ENCODE measurements at places on chromosomes 11 and 22.
A peak's percentile ranks its signal among the peaks of the same experiment; 100 is the strongest.

- DNase-seq = no peak
These were observed 55.9 kb upstream of the CCDC188 start for GRCh38 chr22:20206709-20207215.

DNA sequence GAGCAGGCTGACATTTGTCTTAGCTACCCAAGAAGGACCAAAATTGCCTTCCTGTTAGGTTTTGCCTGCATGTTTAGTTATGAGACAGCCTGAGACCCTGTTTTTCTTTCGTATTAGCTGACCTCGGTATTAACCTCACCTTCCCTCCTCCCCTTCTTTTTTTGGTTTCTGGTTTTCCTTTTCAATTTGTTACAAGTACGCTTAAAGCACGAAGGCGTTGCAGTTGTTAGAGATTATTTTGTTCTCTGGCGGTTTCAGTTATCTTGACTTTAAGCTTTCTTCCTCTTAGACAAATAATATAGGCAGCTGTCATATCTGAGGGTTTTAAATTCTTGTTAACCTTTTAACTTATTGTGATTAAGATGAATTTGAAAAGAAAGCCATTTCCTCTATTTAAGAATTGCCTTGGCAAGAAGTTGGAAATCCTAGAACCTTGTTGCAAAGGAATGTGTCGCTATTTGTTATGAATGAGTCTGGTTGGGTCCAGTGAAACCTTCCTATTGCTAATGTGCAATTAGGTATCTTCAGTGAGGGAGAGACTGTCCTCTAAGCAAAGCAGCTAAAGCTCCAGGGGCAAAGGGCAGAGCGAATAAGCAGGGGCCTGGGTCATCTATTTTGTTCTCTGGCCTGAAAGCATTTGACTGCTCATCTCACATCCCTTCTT, 45.7 kb downstream of the PACS1 start:
- DNase-seq = no peak

- no peak for DNase-seq
These were observed 593.5 kb upstream of the FAT3 start for GRCh38 chr11:91630916-91631673.

DNA sequence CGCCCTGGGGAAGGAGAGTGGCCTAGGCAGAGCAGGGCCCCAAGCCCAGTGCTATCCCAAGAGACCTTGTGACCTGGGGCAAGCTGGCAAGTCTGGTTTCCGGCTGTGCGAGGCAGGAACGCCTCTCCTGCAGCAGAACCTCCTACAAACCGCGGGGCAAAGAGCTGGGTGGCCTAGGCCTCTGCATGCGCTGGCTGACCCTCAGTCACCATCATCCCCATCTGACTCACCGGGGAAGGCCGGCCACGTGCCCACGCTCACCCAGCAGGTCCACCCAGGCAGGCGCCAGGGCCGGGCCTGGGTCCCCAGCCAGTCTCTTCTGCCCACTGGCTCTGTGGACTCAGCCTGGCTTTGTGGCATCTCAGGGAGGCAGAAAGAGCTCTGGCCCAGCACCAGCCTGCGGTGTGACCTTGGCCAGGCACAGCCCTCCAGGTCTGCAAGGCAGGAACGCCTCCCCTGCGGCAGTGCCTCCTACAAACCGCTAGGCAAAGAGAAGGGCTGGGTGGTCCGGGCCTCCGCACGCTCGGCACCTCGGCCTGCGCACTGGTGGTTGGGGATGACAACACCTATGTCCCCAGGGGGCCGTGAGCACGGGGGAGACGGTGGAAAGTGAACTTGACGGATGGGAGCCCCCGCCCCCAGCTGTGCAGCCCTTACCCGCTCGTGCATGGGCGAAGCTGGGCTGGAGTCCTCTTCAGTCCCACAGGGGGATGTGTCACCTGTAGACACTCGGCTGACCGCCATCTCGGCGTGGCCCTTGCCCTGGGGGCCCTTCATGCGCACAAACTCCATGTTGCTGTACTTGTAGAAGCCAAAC, 38.2 kb downstream of the KIAA0930 start:
- DNase-seq = no peak

GRCh38 chr11:61757213-61757862, 4.9 kb downstream of the MYRF start:
- no peak for DNase-seq

- no peak for DNase-seq
These were observed 17.6 kb upstream of the MOB2 start for GRCh38 chr11:1504138-1504537.

- DNase-seq = no peak
These were observed 361.3 kb downstream of the GRM5 start for GRCh38 chr11:88704485-88704884.

DNA sequence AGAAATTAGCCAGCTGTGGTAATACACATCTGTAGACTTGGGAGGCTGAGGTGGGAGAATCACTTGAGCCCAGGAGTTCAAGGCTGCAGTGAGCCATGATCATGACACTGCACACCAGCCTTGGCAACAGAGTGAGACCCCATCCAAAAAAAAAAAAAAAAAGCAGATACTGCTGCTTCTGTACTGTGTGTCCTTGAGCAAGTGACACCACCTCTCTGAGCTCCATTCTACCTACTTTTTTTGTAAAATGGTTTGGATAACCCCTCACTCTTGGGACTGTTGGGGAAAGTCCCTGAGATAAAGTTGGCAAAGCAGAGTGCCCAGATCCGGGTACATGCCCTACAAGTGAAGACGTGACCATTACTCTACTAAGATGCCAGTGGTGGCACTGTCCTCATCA, 2.7 kb downstream of the SEC14L3 start:
- DNase-seq = no peak

DNA sequence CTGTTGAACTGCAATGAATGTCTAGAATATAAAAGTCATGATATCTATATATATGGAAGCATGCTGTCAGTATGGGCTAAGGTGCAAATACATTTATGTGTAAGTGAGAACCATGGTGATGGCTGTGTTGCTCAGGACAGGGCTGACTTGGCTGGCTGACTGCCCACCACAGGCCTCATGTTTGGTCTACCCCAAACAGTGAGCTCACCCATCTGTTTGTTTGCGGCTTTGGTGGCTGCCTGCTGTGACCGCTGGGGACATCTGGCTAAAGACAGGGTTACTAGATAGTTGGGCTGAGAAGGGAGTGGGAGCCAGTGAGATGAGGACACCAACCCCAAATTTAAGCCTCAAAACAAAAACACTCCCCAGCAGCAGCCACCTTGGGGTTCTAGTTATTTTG, 6.3 kb downstream of the CD44 start:
- DNase-seq = peak; percentile 97

DNA sequence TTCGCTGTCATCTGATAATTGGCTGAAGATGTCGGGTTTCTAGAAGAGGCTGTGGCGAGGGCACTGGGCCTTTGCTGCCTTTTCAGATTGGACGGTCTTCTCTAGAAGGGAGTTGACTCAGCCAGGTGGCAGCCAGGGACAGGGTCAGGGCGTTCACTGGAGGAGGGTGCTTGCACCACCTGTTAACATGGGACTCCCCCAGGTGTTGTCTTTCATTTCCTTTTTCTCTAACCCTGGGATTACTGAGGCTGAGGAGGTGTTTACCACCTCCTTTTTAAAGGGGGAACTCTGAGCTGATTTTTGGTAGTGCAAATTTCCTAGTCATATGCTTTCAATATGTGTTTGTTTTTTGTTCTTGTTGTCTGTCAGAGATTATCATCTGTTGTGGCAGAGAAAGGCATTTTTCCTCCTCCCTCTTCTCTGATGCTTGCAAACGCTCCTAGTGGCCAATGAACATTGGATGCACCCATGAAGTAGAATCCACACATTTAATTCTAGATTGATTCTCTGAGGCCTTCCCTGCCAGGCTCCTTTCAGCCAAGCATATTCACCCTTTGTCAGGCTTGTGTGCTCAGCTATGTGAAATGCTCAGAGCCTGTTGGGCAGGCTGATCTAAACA, 54.1 kb downstream of the LDLRAD3 start:
- no peak for DNase-seq

GRCh38 chr22:22074634-22075381, 92.2 kb upstream of the TOP3B start:
- no peak for DNase-seq

GRCh38 chr11:120337355-120338106, 1.3 kb downstream of the ARHGEF12 start:
- peak; percentile 11 for DNase-seq

- DNase-seq = peak; percentile 86
These were observed 34.2 kb upstream of the PLET1 start for GRCh38 chr11:112294688-112295340.

DNA sequence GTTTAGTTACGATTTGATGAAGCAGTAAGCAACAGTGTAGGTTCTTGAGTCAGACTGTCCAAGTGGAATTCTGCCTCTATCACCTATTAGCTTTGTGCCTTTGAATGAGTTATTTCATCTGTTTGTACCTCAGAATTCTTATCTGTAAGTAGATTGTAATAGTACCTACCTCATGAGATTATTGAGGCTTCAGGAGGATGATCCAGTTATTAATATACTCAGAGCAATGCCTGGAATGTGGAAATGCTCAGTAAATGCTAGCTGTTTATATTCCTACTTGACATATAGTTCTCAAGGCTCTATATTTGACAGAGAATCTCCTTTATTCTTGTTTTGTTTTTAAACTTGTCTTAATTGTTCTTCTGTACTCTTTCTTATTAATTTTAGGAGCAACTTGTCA, 70.1 kb downstream of the SFI1 start:
- no peak for DNase-seq

GRCh38 chr22:38412435-38413084, 42.4 kb downstream of the KCNJ4 start:
- no peak for DNase-seq

- DNase-seq = no peak
These were observed 64.2 kb downstream of the SWAP70 start for GRCh38 chr11:9728058-9728457.

DNA sequence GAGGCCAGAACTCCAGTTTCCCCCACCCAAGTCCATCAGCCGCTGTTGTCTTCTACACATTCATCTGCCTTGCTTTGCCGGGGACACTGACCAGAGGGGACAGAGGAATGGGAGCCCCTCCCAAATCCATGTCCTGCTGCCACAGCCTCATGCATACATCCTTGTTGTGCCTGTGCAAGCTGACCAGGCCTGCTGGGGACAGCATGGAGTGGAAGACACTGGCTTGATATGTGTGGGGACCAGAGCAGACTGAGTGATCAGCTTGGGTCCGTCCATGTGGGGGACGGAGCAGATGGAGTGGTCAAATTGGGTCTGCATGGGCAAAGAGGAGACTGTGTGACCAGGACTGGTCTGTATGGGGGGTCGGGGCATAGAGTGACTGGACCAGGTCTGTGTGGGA, 43.8 kb downstream of the KCNC1 start:
- no peak for DNase-seq

- peak; percentile 63 for DNase-seq
These were observed 13.3 kb upstream of the NRIP3 start for GRCh38 chr11:9016916-9017642.

DNA sequence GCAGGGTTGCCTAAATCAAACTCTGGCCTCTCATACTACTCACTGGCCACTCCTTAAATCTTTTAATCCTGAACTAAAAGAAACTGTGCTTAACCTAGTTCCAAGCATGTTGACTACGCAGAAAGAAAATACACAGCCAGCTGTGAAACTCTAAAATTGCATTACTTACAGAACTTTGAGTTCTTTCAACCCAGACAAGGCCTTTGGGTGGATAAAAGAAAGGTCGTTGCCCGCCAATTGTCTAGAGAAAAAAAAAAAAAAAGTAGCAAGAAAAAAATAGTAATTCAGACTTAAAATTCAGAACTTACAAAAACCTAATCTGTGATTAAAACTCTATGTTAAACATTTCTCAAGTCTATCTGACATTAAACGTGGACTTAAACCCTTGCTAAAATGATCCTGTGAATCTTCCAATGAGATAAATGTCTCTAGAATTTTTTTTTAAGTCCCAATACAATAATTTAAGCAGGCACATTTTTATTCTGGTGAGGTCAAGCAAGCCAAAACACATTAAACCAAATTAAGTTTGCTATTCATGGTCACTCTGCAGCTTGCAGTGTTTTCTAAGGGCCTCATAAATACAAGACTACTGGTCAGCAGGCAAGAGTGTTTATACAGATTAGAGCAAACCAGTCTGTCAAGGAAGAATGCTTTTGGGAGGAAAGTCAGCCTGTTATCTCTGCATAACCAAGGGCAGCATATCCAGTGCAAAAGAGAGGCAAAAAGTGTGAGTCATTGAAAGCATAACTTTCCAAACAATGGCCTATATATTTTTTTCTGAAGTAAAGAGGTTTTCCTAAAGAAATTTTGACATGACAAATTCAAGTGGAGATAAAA, 29.5 kb upstream of the CCDC34 start:
- no peak for DNase-seq

GRCh38 chr11:20022363-20023081, 137.8 kb downstream of the DBX1 start:
- DNase-seq = no peak

- DNase-seq = peak; percentile 56
These were observed 22.8 kb upstream of the TP53AIP1 start for GRCh38 chr11:128965485-128965884.

DNA sequence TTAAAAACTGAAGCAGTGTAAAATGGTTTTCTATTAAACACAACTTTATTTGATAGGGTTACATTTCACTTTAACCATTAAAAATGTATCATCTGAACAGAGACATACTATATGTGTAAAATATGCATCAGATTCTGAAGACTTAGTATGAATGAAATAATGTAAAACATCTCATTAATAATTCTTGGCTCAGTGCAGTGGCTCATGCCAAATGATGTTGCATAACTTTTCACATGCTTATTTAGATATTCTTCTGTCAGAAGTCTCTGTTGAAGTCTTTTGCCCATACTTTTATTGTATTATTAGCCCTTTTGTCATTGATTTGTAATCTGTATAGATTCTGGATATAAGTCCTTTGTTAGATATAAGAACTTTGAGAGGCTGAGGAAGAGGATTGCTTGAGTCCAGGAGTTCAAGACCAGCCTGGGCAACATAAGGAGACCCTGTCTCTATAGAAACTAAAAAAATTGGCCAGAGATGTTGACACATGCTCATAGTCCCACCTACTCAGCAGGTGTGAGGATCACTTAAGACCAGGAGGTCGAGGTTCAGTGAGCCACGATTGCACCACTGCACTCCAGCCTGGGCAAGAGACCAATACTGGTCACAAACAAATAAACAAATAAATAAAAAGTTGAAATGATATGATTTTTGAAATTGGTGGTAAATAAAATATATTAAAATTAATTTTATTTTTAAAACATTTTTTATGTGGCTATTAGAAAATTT, 73.8 kb upstream of the PARVA start:
- DNase-seq = no peak

DNA sequence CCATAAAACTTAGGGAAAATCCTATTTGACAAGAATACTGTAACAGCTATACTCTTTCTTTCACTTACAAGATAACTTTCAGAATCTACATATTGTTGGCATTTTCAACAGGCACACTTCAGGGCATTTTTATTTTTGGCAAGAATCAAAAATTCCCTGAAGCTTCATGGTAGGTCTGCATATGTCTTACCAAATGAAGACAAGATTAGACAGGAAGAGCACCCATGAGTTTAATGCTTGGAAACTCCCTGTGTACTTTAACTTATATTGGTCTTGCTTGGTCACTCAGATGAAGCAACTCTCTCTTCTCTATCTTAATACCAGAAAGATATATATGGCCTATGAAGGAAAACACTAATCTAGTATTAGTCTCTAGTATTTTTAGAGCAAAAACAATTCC, 137.7 kb downstream of the ATG16L2 start:
- no peak for DNase-seq

GRCh38 chr22:45263463-45264269, 21.1 kb upstream of the UPK3A start:
- DNase-seq = peak; percentile 97

Data from MV-4-11 (cell line).